ENCODE measurements at places on chromosomes 11 and 22.
A peak's percentile ranks its signal among the peaks of the same experiment; 100 is the strongest.

- no peak for DNase-seq
These were observed 38.0 kb upstream of the ARFGAP3 start for GRCh38 chr22:42895087-42895486.

GRCh38 chr11:123483058-123483457, 53.0 kb downstream of the GRAMD1B start:
- DNase-seq = no peak

DNA sequence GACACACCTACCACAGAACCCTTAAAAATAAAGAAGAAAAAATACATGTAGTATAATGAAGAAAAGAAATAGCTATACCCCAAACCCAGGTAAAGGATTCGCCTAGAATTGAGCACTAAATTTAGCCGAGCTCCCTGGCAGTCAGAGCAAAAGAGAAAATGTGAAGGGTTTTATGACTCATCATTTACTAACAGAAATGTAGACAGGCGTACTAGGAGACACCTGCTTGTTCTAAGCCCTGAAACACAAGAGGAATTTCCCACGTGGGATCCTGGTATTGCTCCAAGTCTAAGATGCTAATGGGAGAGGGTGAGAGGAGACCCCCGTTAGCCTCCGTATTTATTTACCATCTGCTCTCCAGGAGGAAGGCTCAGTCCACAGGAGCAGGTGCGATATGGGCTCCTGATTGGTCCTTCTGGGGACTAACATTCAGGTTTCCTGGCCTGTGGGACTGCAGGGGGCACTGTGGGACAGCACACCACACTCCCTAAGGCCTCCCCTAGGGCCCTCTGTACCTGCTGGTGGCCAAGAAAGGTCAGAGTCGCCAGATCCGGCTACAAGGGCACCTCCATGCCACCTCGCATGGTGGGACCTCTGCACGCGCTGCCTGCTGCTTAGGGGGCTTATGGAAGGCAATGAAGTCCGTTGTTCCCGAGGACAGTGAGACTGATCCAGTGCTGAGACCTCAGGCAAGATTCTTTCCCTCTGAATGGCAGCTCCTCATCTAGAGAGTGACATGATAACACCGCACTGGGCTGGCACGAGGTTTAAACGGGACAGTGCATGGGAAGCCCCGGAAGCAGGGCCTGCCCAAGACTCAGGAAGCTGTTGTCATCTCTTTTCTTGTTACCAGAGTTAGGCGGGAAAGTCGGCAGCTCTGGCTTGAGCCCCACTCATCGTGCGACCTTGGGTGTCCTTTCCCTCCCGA, 25.8 kb downstream of the KCNC1 start:
- peak; percentile 63 for DNase-seq

GRCh38 chr11:114293201-114293711, 2.9 kb upstream of the NNMT start:
- no peak for DNase-seq

GRCh38 chr22:29122041-29122440, 49.2 kb downstream of the KREMEN1 start:
- no peak for DNase-seq

DNA sequence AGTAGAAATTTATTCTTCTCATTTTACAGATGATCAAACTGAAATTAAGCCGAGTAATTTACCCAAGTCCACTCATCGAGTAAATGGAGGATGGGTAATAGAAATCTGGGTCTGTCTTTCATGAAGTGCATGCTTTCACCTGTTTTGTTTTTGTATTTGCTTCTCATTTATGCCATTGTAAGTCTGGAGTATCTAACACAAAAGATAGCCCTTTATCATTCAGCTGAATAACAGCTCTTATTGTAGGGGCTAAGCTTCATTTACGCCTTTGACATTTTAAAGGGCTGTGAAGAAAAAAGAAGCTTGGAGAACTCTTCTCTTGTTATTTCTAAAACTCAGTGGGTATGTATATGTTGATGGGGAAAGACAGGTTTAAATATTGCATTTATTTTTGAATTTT, 1196.2 kb upstream of the TENM4 start:
- DNase-seq = no peak

GRCh38 chr22:25134451-25134850, 65.2 kb upstream of the CRYBB3 start:
- no peak for DNase-seq

- DNase-seq = no peak
These were observed 4.5 kb downstream of the CNTF start for GRCh38 chr11:58626934-58627483.

DNA sequence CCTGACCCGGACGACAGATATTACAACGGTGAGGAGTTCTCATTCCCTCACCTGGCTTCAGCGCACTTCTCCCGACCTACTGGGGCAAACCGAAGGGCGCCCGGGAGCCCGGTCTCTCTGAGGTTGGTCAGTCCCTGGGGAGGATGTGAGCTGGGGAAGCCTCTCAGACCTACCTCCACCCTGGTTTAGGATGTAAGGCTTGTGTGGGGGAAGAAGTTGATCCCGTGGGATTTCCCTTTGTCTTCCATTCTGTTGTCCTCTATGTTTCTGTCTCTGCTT, 12.3 kb downstream of the ROBO3 start:
- DNase-seq = no peak

DNA sequence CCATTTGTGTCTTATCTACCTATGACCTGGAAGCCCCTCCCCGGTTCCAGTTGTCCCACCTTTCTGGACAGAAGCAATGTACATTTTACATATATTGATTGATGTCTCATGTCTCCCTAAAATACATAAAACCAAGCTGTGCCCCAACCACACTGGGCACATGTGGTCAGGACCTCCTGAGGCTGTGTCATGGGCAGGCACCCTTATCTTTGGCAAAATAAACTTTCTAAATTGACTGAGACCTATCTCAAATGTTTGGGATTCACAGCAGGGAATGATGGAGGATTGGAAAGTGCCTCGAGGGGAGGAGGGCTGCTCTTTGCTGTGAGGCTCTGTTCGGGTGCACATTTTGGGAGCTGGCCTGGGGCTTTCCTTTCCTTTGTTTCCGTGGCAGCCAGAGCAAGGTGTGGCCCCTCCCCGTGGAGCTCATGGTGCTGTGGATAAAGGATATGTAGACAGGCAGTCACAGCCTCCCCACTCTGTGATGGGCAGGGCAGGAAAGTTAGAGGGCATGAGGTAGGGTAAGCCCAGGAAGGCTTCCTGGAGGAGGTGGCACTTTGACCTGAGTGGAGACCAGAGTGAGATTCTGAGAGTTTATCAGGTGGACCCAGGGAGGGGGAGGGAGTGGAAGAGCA, 615.6 kb downstream of the TBC1D22A start:
- DNase-seq = no peak

- DNase-seq = no peak
These were observed 86.4 kb upstream of the WNT11 start for GRCh38 chr11:76292583-76293188.

DNA sequence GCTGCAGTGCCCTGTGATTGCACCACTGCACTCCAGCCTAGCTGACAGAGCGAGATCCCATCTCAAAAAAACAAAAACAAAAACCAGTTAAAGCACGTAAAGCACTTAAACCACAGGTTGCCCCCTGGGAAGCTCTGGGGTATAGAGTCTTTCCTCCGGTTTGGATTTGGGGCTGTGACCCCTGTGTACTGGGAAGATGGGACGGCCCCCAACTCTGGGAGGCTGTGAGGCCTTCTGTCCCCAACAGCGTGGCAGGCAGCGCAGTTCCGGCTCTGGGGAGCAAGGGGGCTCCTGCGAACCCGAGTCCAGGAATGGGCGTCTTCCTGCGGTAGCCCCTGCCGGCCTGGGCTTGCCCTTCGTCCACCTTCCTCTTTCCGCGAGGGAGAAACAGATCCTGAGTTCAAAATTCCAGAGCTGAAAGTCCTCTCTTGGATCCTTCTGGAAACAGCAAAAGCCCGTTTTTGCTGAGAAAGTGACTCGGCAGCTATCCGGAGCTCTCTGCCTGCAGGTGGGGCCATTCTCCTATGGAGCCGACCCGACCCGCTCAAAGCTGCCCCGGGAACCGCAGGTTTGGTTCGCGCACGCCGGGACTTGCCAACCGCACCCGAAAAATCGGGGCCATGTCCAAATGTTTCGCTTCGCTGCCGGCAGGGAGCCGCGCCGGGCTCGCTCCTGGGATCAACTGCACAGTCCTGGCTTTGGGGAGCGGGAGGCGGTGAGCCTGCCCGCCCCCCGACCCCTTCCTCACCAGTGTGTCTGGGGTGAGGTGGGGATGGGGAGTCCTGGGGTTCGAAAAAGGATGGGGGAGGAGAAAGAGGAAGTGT, 36.3 kb upstream of the POLA2 start:
- peak; percentile 36 for DNase-seq

DNA sequence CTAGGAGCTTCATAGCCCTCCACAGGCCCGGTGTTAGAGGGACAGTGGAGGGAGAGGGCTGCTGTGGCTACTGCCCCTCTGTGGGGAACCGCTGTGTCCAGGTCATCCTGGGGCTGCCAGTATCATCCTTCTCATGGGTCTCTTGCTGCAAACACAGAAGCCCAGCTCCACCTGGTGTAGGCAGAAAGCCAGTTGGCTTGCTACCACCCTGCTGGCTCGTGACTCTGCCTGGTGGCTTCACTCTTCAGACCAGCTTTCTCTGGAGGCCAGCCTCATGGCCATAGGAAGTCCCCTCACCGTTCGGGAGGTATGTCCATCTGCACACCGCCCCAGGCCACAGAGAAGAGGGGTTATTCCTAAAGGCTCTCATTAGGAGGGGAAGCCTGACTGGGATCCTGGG, 19.4 kb upstream of the SUSD2 start:
- DNase-seq = no peak

DNA sequence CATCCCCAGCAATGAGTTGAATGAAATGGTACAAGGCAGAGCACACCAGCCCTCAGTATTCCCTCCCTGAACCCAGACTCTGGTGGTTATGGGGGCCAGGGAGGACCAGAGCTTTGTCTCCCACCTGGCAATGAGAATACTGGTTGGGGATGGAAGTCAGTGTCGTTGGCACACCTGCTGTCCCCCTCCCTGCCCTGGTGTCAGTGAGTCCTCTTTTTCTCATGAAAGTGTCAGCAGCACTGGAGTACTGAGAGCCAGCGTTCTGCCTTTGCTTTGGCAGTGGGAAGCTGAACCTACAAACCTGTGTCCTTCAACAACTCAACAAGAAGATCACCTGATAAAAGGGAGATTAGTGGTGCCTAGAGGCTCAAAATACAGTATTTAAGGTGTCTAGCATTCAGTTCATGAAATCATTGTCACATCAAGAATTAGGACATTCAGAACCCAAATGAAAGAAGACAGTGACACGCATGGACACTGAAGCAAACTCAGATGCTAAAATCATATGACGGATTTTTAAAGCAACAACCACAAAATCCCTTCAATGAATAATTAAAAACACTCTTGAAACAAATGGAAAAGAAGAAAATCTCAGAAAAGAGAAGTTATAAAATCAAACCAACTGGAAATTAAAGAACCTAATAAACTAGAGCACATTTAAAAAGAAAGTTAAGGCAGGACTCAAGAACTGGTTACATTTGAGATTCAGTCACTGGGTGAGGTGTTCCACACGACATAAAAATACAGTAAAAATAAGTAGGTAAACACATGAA, 77.5 kb upstream of the VPREB1 start:
- DNase-seq = no peak

DNA sequence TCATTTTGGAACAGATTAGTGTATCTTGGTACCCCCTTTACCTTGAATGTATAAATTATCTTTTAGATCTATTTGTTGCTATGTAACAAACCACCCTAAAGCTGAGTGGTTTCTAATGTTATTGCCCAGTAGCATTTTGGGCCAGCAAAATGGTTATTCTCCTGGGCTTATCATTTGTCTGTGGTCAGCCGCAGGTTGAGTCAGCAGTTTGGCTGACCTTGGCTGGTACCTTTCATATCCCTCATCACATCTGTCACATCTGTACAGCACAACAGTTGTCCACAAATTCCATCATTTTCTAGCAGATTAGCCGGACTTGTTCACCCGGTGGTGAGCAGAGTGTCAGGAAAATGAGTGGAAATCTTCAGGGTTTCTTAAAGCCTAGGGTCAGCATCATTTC, 588.5 kb upstream of the ARHGAP42 start:
- DNase-seq = no peak

DNA sequence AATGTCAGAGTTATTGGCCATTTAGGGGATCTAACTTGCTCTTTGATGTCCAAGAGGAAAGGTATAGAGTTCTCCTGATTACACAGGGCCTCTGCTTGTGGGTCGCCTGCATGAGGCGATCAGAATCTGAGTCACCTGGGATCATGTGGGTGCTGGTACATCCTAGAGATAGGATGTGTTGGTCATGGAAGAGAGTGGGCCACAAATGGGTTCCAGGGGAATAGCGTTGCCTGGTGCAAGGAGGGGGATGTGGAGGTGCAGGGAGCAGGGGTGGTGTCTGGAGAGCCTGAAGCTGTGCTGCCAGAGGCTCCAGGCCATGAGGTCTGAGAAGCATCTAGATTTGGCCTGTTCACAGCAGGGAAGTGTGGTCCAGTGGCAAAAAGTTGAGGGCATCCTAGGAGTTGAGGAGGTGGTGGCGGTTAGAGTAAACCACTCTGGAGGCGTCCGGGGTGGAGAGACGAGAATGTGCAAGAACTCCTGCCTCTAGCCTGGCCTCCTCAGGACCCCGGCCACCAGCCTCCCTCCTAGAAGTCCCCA, 92.8 kb downstream of the MED15 start:
- no peak for DNase-seq

DNA sequence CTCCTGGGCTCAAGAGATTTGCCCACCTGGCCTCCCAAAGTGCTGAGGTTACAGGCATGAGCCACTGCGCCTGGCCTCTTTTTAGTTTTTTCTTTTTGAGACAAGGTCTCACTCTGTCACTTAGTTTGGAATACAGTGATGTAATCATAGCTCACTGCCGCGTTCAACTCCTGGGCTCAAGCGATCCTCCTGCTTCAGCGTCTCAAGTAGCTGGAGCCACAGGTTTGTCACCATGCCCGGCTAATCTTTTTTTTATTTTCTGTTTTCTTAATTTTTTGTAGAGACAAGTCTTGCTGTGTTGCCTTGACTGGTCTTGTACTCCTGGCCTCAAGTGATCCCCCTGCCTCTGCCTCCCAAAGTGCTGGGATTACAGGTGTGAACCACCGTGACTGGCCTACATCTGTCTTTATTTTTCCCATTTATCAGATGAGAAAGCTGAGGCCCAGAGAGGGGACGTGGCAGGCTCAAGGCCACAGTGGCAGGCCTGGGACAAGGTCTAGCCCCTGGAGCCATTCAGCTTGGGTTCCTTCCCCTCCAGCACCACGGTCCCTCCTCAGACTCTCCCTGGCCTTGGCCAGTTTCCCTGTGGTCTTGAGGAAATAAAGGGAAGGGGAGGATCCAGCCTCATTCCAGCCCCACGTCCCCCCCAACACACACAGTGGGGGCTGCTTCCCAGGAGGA, 2.8 kb upstream of the KDELR3 start:
- DNase-seq = no peak

DNA sequence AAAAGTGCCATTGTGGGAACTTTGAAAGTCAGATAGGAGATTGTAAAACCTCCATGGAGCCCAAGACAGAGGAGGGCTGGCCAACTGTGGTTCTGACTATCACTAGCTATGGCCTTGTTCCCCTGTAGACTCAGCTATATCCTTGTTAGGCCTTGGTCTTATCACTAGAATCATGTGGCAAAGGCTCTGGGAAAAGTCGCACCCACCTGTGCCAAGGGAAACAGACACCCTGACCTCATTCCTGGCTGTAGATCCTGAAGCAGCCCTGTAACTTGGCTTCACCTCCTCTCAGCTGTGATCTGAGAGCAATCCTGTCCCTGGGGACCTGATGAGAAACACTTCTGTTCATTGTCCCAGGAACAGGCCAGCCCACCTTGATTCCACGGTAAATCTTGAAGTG, 566.2 kb downstream of the TMEM135 start:
- DNase-seq = no peak

Measured in neuronal stem cell (in vitro differentiated cells).